ENCODE measurements at places on chromosomes 7 and 10.

DNA sequence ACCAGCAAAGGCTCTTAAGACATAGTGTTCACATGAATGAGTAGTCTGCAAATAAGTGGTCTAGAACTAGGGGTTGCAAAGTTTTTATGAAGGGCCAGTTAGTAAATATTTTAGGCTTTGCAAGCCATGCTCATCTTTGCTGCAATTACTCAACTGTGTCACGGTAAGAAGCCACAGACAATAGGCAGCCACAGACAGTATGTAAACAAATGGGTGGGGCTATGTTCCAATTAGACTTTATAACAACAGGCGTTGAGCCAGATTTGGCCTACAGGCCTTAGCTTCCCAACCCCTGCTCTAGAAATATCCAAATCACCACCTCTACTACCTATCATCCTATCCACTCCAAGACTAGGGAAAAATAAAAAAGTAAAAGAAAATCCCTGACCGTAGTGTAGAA is 9.2 kb downstream of the IKZF5 start:
- DNase-seq, result no peak

DNA sequence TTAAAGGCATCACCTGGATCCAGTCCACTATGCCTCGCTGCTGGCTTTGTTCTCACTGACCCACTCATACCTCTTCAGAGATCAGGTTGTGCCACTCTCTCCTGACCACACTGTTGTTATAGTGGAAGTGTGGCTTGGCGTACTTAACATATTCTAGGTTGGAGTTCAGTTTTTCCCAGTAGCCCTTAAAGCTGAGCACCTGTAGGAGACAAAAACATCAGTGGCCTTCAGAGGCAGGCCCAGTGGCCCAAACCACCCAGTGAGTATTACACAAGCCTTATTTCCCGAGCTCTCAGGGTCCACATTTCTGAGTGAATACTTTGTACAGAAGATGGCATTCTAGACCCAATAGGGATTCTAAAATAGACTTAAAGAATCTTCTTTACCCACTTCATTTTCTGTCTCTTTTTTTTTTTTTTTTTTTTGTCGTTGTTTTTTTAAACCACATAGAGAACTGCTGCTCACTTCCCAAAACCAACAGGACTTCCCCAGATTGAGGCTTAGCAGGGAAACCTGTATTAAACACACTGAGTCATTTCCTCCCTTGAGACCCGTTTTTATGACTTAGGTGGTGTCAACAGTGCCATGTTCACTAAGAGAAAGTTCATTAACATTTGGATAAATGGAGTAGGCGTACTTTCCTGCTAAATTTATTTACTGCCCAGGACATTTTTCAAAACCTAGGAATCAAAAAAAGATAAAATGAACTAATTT is 85.8 kb downstream of the GSAP start:
- DNase-seq, result no peak

- no peak for DNase-seq
Observed at GRCh38 chr10:119189811-119190282, 11.2 kb upstream of the PRDX3 start.

- DNase-seq, result no peak
Observed at GRCh38 chr10:127755753-127756152, 18.8 kb downstream of the FOXI2 start.
